Ecto neural progenitor cell (in vitro differentiated cells): ENCODE measurements at places on chromosomes 11 and 22.

- DNase-seq = no peak
Observed at GRCh38 chr11:113350336-113351067, 36.1 kb downstream of the TTC12 start.

- peak; percentile 85 for DNase-seq
Observed at GRCh38 chr11:64355078-64355940, 3.7 kb upstream of the RPS6KA4 start.

- no peak for DNase-seq
Observed at GRCh38 chr22:50074056-50074455, 11.2 kb downstream of the MLC1 start.

GRCh38 chr22:46081831-46082210, 68.5 kb upstream of the PPARA start:
- no peak for DNase-seq

DNA sequence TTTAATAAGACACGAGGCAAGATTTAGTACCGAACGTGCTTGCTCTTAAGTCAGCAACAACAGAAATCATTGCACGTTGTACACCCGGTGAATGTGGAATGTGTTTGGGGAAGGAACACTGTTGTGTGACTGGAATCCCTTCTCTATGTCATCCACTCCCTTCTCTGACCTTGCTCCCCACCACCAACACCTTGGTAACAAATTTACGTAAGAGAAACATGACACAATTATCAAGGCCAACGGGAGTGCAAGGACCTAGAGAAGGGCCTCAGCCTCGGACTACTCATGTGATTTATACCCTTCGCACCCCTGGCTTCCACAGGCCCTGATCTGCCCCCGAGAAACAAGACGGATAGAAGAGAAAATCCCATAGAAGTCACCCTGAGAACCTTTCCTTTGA, 236.2 kb downstream of the LARGE1 start:
- DNase-seq = no peak

DNA sequence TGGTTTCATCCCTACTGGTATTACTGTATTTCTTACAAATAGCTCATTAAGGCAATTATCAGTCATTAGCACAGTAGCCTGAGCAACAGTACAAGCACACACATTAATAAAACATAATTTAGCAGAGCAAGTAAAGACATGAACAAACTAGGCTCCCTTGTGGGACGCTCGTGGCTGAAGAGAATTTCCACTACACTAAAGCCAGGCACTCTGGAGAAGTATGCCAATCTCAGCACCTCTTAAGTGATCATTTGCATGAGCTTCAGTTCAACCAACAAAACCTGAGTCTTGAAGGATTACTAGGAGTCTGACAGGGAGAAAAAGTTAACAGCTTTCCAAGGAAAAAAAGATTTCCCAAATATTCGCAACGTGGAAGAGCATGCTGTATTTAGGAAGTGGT, 109.1 kb downstream of the LARGE1 start:
- no peak for DNase-seq

DNA sequence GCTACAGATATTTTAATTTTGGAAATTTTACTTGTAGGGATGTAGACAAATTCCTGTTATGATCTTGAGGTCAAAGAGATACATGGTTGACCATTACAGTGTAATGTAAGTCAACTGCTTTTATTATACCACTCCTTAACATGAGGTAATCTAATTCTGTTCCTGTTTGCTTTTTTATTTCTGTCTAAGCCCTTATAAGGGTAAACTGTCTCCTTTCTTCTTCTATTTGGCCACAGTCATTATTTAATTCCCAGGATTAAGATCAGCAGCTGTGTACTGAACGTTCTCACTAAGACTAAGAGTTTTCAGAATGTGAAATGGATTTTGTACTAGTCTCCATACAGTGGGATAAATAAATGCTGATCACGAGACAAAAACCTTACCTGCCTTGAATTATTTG, 32.8 kb downstream of the C2CD3 start:
- DNase-seq = no peak

GRCh38 chr11:729492-730074, 17.7 kb upstream of the TALDO1 start:
- DNase-seq = peak; percentile 57

DNA sequence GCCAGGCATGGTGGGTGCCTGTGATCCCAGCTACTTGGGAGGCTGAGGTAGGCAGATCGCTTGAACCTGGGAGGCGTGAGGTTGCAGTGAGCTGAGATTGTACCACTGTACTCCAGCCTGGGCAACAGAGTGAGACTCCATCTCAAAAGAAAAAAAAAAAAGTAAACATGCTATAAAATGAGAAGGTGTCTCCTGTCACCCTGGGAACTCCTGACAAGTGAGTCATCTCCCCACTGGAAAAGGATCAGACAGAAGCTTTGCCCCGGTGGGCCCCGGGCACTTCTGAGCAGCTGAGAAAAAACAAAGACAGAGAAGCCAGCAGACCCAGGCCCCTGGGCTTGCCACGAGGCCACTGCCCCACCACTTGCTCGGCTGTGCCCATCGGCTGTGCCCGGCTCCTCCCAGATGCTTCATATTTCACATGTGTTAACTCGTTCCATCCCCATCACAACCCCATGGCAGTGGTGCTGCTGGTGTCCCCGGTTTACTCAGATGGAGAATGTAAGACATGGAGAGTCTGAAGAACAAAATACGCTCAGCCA, 22.3 kb downstream of the TTLL1 start:
- no peak for DNase-seq

DNA sequence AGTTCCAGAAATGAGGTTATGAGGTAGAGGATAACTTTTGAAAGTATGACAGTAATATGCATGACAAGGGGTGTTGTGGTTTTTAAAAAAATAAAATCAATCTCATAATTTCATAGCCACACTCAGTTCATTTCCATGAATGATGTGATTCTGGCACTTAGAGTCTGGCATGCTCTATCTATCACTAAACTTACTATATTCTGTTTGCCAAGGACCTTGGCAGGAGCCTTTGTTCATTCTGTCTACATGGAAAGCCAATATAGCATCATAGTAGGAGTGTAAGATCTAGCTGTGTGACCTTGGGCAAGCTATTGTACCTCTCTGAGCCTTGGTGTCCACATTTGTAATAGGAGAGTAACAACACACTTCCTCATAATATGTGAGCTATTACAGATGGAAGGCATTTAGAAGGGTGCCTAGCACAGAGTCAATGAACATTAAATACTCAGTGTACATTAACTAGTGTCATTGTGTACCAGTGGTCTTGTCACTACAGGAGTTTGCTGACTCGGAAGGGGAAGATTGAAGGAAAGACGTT, 507.6 kb downstream of the SOX6 start:
- DNase-seq = no peak

DNA sequence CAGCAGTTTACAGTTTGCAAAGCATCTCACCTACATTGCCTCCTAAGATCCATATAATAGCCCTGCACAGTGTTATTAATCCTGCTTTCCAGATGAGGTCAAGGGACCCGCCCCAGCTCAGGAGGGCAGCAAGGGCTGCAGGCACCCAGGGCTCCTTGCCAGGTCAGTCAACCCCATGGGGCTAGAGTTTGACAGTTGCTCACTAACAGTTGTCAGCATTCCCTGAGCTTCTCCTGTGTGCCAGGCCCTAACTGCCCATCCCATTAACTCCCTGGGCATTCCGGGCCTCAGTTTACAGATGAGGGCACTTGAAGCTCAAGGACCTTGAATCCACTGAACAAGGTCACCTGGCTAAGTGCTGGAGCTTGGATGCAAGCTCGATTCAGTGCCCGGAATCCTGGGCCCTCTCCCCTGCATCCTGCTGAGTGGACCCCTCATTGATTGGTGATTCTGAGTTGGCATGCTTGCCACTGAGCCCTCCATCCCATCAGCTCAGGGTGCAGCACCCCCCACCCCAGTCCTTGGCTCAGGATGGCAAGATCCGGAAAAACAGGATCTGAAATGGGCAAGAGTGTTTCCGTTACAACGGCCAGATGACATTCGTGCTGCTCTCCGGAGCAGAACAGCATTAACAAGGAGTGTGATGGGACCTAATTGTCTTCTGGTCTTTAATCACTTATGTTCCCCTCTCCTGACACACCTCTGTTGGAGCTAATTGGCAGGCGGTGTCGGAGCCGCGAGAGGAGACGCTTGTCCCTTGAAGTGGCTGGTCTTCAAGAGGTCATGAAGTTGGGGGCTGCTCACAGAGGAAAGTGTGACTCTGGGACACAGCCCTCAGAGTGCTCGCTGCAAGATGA, 87.4 kb upstream of the SHISAL1 start:
- DNase-seq = peak; percentile 32

DNA sequence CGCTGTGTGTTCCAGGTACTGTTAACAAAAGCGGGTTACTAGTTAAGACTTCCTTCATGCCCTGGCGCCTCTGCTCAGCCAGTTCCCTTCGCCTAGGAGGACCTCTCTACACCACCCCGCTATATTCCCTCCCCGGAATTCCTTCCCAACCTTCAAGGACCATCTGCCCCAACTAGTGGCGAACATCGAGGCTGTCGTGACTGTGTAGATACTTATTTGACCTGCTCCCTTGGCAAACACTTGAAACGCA, 450 bp upstream of the BCL2L13 start:
- DNase-seq = no peak
